ENCODE measurements at places on chromosomes 11 and 22.
A peak's percentile ranks its signal among the peaks of the same experiment; 100 is the strongest.

- DNase-seq, result no peak
Observed at GRCh38 chr11:114314096-114314495, 17.9 kb downstream of the NNMT start.

GRCh38 chr11:6427516-6427915 lies 8.6 kb upstream of the APBB1 start:
- no peak for DNase-seq

DNA sequence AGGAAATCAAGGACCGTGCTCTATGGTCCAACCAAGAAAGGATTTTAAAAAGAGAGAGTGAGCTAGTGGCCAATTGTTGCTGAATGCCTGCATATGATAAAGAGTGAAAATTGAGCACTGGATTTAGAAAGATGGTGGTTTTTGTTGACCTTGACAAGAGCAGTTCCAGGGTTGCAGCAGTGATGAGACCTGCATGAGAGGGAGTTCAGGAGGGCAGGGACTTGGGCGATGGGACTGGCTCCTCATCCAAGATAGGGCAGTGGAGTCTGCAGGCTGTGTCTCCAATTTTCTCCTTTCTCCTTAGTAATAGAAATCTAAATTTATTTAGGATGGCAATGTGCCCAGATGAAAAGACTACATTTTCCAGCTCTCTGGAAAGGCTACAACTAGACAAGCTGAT lies 94.0 kb upstream of the B3GAT1 start:
- DNase-seq, result no peak

DNA sequence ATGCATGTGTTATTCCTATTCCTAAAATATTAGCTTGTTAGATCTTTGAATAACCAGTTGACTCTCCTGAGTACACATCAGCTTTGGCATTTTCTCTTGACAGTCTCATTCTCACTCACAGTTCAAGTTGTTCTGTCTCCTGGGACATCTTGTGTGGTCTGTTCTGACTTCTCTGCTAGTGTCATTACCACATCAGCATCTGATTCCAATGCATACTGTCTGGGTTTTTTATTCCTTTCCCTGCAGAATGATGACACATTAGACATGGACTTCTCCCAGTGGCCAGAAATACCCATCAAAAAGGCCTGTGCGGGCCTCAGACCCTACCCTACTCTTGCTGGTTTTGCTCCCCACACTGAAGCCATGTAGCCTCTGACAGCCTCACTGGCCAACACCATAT lies 2.7 kb downstream of the ZNF74 start:
- no peak for DNase-seq

- peak; percentile 16 for DNase-seq
Observed at GRCh38 chr22:47162865-47163264, 400.4 kb downstream of the TBC1D22A start.

DNA sequence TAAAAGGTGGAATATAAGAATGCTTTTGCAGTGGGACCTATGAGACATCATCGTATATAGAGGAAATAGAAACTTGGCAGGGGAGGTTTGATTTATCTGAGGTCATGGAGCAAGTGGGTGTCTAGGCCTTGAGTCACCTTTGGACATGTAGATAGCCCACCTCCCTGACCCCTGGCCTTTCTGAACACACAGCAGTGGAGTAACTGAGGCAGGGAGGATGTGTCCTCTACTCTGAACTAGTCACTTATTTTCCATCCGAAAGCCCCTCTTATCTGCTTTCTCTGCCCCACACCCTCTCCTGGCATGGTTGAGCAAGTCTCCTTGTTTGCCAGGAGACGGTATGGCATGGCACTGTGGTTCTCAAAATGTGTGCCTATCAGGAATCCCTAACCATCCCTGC lies 7.9 kb downstream of the CD82 start:
- DNase-seq, result no peak

- no peak for DNase-seq
Observed at GRCh38 chr11:1751999-1752906, 1.9 kb upstream of the IFITM10 start.

DNA sequence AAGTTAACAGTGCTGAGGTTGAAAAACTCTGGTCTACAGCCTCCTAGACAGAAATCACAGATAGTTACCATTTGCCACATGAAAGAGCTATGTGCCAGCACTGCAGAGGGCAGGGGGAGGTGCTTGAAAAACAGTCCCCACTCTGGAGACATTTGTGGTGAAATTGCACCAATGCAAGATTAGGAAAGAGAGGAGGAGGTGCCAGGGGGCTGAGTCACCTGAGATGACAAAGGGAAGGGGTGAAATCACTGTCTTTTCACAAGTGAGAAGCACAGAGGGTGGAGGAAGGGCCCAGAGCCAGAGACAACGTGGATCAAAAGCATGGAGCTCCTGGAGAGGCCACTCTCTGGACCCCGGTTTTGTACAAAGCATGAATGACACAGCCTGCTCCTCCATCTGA lies 196.3 kb downstream of the BUD13 start:
- DNase-seq, result no peak

GRCh38 chr11:70120674-70121073 lies 42.6 kb downstream of the ANO1 start:
- DNase-seq, result no peak

DNA sequence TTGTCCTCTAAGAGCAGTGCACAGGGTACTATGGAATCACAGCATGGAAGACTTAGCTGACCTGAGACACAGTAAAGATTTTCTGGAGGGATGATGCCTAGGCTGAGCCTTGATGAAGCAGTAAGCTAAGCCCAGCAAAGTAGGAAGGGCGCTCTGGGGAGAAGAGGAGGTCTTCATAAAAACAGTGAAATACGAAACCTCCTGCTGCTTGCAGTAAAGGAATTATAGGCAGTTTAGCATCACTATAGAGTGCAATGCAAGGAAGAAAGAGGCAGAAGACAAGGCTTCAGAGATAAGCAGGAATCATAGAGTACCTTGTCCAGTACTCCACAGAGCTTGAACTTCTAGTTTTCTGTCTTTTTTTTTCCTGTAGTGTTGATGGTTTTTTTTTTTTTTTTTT lies 555.7 kb upstream of the CADM1 start:
- no peak for DNase-seq

- DNase-seq, result peak; percentile 56
Observed at GRCh38 chr11:8698917-8699441, 16.4 kb downstream of the RPL27A start.

DNA sequence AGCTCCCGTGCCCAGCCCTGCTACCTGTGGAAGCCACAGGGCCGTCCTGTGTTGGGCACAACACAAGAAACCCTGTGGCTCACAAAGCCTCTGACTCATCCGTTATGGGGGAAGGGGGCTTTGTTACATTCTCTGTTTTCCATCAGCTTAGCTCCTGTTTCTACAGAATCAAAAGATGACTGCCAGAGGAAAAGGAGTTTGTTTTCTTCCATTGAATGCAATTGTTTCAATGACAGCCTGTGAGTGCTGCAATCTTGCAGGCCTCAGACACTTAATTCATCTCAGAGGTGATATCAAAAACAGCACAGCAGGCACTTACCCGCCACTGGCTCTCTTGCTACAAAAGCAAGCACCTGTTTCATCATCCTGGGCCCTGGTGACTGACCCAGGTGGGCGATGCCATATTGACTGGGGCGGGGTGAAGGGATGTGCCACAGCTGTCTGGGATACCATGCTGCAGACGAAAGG lies 194.3 kb downstream of the OPCML start:
- DNase-seq, result no peak

DNA sequence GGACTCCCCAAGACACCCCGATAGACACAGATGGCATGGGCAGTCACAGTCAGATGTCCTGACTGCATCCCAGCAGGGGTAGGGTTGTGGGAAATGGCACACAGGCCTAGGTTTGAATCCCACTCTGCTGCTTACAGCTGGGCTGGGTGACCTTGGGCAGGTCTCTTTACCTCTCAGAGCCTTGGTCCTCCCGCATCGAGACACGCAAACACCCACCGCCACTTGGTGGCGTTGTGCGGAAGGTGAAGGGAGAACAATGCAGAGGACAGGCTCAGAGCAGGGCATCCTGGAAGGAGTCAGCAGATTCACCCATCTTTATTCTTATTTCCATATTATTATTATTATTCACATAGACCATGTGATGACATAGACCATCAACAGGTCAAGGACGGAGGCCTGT lies 140.5 kb downstream of the MIAT start:
- no peak for DNase-seq

- DNase-seq, result no peak
Observed at GRCh38 chr11:132064987-132065620, 694.7 kb downstream of the NTM start.

GRCh38 chr11:108788565-108789199 lies 123.8 kb downstream of the DDX10 start:
- no peak for DNase-seq

- peak; percentile 51 for DNase-seq
Observed at GRCh38 chr22:29385748-29386147, 2.6 kb downstream of the AP1B1 start.

All from tibial artery (tissue), 4 donors.